ENCODE measurements at places on chromosomes 4 and X.

- no peak for DNase-seq
Observed at GRCh38 chrX:9586992-9587392, 122.1 kb downstream of the TBL1X start.

DNA sequence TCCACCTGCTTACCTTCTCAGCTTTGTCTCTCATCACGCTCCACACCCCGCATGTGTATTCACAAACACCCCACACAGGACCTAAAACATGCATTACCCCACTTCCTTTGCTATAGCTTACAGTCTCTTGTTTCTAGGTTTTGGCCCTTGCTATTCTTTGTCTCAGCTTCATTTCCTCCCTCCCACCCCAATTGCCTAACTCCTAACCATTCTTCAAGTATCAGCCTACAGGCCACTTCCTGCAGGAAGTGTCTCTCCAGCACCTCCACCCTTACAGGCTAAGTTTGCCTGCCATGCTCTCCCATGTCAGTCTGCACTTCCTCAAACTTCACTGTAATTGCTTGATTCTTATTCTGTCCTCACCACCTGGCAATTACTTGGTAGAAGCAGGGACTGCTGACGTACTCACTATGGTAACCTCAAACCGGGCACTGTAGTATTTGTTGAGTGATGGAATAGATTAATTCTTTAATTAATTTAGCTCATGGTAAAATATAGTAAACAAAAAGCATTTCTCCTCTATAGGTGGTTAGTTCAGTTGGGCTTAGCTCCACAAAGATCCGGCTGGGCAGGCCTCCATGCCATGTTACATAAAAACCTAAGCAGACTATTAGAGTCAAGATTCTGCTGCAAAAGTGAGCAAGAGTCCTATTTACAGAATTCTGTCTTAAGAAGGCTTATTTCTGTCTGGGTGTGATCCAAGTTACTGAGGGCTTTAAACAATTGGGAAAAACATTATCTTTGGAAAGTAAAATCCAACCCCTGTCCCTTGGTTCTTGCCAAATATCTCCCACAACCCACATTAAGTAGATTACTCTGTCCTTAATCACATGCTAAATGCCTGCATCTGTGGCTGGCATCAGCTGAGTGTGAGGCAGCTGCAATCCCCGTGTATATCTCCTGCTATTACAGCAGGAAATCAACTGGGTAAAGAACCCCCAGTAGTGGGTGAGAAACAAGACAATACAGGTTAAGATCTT is 124.7 kb upstream of the CPEB2 start:
- peak; percentile 11 for DNase-seq

DNA sequence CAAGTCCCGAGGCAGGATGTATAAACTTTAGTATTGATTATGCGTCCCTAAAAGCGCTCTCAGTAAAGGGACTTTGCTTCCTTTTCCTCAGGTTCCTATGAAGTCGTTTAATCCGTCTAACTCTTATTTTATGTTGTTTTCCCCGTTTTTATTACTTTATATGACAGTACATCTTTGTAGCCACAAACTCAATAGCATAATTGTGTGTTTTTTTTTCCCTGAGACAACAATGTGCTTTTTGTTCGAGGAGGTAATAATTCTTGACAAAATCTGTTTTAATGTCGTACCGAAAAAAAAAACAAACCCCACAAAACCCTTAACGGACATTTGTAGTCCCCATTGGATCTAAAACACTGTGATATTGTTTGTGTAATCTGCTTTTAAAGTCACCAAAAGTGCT is 17.9 kb upstream of the PPP2R3B start:
- no peak for DNase-seq

- DNase-seq = no peak
Observed at GRCh38 chr4:73856518-73856917, 3.4 kb downstream of the PF4V1 start.

DNA sequence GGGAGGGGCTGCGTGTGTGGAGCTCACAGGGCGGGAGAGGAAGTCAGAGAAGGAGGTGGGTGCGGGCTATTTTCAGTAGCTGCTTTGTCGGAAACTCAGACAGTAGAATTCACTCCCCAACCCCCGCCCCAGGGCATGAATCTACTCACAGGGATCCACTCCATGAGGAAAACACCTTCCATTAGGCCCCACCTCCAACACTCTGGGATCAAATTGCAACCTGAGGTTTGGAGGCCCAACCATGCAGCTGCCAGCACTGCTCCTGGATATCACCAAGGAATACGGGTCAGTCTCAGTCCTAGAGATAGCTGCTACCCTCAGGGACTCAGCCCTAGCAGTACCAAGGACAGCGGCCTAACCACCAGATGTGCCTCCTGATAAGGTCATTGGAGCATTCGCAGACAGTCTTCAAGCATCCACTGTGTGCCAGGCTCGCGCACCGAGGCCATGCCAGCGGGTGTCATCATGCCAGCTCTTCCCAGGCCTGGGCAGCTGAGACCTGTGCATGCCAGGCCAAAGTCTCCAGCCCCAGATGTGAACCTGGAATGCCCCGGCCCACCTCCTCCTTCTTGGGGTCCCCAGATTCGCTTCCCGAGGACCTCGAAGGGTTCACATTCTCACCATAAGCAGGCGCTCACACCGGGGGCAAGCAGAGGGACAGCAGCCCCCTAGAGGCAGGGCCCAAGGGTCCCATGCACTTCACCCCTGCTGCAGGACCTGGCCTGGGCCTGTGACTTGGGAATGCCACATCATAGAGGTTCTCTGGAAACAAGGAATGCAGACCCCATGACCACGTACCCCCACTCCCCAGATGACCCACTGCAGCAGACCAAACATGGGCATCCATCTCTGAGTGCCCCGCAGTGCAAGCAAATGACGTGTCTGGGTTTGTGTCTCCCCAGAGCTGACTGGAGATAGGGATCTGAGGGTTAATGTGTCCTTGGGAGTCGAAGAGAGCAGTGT is 102.3 kb downstream of the ADRA2C start:
- no peak for DNase-seq

All from activated CD4-positive, alpha-beta T cell treated with anti-CD3 and anti-CD28 coated beads, Interleukin-2, Interleukin-4, amounts not matched to agents 100 ng/mL and 50 ng/mL, durations not matched to agents 16 hours and 8 hours (primary cell).